ENCODE measurements at places on chromosomes 11 and 22.

- no peak for DNase-seq
Observed at GRCh38 chr22:42229455-42230149, 40.9 kb downstream of the TCF20 start.

DNA sequence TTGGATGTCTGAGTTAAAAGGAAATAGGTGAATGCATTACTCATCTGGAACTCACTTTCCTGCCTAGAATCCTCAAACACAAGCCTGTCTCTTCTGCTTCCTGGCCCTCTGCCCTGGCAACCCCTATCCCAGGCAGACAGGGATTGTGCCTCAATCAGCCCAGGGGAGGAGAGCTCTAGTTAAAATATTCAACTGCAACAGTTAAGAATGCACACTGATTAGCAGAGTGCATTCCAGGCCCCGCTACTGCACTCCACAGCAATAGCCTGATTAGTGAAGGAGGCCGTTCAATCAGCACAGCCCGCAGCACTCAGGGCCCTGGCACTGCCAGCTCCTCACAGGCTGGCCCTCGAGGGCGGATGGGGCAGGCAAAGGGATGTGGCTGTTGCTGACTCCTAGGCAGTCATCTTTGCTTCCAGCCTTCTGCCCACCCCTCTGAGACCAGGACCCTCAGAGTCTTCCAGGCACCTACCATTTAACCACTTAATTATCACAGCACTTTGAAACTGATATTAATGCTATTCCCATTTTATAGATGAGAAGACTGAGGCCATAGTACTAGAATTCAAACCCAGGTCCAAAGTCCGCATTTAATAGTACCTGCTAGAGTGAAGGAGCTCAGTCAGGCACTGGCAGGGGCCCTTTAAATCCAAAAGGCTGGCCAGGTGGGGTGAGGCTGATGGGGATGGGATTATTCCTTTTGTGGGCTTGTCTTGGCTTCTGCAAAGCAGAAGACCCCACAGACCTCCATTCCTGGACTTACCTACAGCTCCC, 435.3 kb downstream of the SOX6 start:
- no peak for DNase-seq

DNA sequence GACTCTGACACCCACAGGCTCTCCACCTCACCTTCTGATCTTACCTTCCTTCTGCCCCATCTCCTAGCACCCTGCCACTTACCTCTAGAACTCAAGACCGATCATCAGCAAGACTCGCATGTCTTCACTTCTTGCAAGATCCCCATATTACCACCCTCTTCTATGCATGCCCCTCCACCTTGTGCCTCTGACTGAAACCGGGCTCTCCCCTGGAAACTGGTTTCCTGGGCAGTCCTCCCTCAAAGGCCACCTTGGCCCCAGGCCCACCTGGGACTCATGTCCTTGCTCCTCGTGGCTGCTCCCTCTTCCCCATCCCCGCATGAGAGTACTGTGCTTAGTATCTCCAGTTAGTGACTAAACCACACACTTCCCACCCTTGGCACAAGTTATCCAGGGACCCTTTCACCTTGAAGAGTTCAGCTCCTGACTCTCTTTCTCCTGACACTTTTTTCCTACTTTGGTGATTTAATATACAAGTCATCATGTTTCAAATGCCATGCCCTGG, 136.7 kb downstream of the SPATA19 start:
- no peak for DNase-seq

- DNase-seq = no peak
Observed at GRCh38 chr11:35163702-35164496, 24.9 kb downstream of the CD44 start.

GRCh38 chr22:17245341-17245740, 26.1 kb upstream of the ADA2 start:
- DNase-seq = no peak

DNA sequence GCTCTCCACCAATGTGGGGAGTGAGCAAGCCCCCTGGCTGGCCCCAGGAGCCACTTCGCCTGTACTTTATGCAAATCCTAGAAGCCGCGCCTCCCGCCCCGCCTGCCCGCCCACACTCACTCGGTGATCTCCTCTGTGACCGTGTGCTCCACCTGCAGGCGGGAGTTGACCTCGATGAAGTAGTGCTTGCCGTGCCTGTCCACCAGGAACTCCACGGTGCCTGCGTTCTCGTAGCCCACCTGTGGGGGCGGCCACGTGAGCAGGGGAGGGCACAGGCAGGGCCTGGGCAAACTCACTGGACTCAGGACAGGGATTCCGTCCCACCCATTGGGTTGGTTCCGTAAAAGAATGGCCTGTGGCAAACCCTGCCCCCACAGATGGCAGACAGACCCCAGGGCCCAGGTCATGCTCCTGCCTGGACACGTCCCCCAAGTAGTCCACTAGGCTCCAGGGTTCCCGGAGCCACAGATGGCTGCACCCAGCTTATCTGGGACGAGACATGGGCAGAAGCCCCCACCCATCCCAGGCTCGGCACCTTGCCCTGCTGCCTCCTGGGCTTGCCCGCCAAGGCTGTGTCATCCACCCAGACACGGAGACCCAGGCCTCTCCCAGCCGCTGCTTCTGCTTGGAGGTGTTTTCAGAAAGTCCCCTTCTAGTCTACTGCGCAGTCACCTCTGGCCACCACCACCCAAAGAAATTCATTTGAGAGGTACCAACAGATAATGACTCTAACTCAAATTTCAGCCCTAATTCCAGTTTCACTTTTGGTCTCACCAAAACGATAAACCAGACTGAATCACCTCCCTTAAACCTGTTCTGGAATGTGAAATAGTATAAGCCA, 12.1 kb downstream of the LRFN4 start:
- no peak for DNase-seq

DNA sequence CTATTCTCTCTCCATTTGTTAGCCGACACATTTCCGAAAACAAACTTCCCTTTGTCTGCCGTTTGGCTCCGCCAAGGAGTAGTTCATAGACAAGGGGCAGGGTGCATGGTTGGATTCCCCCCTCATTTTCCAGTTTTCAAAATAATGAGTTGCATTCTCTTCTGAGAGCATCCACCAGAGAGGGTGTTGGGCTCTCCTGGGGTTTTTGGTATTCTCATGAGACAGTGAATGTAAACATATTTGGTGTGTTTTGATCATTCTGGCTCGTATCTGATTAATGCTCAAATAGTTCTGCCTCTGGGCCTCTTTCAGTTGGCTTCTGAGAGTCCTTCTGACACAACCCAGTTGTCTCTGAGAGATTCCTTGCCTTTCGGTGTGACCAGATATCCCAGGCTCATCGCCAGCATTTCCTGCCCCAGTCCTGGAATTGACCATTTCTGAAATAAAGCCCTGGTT, 21.7 kb downstream of the GRAMD4 start:
- DNase-seq = no peak

DNA sequence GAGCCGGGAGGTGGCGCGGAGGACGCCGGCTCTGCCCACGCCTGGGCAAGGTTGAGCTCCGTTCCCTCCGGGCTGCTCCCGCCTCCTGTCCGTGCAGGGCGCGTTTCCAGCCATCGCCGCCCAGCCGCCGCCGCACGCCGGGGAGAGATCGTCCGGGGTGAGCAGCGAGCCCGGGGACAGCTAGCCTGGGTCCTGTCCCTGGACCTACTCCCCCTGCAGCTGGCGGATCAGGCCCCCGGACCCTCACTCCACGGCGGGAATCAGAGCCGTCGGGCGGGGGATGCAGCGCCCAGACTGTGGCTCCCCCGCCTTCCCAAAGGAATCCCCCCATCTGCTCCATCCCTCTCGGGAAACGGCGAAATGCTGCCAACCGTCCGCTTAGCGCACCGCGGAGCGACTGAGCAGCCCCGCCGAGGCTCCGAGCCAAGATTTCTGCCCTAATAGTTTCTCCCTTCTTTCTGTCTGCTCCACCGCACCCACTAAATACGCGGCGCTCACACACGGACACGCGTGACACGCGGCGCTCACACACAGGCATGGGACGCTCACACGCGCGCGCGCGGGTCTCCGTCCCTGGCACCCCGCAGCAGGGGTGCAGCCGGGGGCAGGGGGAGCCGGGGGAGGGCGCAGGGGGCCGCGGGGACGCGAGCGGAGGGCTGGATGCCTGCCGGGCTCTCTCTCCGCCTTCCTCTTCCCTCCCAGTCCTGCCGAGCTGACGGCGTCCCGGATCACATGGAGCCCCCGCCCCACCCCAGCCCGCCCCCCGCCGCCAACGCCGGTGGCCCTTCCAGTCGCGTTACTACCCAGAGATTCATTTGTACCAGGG, at the start of gene KCNJ5:
Gene KCNJ5 (plus strand): TSS at position 814 of the 826 bp plus-strand sequence. CDS start 19,918 bp downstream, outside the sequence.
- peak; percentile 60 for DNase-seq

GRCh38 chr11:121417055-121417551, 35.0 kb upstream of the SORL1 start:
- DNase-seq = no peak

DNA sequence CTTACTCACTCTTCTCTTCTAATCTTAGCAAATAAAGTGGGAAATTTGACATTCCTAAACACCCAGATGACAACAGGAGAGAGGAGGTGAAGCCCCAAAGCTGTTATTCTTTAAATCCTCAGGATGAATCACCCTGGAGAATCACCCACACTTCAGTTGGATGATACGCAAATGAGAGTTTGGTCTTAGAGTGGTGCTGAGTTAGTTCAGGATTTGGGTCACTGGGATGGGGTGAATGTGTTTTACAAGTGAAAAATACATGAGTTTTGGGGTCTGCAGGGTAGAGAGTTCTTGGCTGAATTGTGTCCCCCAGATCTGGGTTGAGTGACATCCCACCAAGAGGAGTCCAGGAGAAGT, 117.2 kb downstream of the GGTLC2 start:
- DNase-seq = no peak

DNA sequence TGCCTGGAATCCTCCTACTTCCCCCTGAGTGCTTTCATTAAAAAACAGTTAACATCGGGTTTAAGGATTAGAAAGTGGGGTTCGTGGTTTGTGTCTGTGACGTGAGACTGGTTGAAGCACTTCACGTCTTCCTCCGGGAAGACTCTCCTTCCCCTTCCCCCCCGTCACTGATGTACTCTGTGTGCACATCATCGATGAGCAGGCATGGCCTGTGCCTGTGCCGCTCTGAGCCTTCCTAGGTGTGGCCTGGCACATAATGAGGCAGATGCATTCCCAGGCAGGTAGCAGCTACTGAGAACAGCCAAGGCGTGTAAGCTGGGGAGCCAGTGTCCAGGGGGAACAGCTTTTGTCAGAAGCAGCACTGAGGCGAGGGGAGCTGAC, 93.8 kb downstream of the BCR start:
- no peak for DNase-seq

DNA sequence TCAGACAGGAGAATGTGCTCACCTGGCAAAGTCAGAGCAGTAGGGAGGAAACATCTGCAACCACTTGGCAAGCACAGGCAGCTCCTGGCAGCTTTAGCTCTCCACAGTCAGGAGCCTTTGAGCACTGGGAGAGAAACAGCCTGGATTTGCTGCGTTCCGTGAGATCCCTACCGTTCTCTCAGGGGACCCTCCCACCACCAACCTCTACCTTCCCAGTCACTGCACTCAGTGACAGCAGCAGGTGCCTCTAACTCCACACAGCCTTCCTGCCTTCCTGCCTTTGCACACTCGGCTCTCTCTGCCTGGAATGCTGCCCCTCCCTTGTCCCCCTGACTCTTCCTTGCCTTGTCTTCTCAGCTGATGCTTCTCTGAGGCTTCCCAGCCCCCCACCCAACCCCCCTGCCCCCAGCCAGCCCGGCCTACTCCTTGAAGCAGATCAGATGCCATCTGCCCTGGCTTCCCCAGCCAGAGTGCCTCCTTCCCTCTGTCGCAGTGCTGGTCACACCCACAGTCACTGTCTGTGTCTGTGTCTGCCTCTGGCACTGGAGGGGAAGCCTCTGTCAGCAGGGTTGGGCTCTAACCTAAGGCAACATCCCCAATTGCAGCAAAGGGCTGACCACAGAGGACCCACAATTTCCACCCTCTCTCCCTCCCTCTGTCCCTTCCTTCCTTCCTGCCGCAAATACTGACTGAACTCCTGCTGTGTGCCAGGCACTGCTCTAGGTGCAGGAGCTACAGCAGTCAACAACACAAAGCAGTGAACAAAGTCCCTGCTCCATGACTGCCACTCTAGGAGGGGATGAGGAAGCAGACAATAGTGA, 14.9 kb upstream of the TSKU start:
- no peak for DNase-seq

Measured in NCI-H146 (cell line).